ENCODE measurements at places on chromosomes 16 and 17. TPM values are rescaled to one million over a fixed set of nuclear protein-coding genes. Genes with fewer than 3 reads are reported as not detected.
A peak's percentile ranks its signal among the peaks of the same experiment; 100 is the strongest.

- no peak for DNase-seq
These were observed 527.8 kb upstream of the WSB1 start for GRCh38 chr17:26765860-26766709.

DNA sequence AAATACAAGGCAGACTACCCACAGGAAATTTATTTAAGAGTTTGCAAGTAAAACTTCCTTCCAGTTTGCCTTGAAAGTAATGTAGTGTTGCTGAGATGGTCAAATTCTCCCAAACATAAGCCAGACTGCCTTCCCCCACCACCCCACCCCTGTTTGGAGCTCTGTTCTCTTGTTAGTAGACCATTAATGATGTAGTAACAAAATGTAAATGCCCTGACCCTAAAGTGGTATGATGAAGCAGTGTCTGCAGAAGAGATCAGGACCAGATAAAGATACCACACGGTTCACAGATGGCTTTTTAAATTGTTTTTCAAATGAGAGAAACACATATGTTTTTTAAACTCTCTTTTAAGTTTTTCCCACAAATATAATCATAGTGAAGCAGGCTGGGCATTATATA is 136.4 kb upstream of the TMEM97 start:
- DNase-seq, result no peak

GRCh38 chr17:50062293-50063243 is 6.7 kb downstream of the ITGA3 start:
- DNase-seq, result peak; percentile 94

DNA sequence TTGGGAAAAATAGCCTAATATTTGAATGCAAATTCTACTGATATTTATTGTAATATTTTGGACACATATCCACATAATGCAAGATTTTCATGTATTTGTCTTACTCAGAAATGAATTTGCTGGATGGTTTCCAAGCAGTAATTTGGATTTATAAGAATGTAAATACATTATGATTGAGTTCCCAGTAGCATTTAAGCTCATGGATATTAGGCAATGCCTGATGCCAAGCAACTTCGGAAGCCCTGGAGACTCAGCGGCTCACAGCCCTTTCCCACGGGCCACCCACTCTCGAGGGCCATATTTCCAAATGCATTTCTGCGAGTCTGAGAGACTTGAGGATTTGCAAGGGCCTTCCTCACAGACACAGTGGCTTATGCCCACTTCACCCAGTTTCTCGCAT is 62.1 kb upstream of the MYOCD start:
- DNase-seq, result no peak

DNA sequence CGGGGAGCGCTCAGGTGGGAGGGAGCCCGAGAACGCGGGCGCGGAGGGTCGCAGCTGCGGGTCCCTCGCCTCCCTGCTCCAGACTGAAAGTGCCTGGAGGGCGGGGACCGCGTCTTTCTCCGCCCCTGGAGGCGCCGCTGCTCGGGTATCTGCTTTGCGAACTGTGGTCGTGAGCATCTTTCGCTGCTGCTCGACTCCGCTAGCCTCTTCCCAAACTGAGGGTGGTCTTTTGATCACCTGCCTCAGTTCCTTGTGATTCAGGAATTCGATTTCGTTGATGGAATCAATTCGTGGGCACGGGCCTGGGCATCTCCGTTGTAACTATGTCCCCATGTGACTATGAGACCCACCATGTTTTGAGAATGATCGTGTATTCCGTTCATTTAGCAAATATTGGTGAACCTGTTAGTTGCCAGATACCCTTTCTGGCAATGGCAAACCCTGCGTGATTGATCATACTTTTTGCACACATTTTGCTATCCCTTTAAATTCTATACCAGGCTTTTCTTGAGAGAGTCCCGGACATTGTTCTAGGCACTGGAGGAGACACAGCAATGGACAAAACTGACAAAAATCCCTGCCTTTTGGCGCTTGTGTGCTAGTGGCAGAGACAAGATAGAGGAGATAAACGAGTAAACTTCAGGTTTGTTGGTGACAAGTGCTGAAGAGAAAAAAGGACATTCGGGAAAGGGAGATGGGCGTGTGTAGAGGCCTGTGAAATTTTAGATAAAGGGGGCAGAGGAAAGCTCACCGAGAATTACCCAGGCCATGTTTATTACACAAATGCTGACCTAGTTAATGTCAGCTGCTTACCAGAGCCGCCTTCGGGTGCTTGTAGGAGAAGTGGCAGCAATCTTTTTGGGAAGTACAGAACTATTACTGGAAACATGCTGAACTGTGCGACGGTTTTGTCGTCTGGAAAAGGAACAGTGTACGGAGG is 948 bp downstream of the UTP18 start:
- DNase-seq, result no peak

DNA sequence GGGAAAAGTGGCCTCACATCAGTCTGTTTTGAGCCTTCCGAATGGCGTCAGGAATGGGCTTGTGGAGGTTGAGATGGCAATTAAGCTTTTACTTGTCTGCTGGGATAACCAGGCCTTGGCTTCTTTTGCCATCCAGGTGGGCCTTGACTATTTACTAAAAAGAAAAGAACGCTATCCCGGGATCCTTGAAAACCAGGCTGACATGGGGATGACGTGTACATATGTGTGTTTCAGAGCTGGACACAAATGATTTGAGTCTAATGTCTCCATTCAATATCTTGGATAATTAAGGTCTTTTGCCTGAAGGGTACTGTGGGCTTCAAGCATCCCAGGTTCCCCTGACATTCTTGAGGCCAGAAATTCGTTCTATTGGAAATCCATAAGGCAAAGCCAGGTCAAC is 32.6 kb upstream of the HOXB13 start:
- no peak for DNase-seq

DNA sequence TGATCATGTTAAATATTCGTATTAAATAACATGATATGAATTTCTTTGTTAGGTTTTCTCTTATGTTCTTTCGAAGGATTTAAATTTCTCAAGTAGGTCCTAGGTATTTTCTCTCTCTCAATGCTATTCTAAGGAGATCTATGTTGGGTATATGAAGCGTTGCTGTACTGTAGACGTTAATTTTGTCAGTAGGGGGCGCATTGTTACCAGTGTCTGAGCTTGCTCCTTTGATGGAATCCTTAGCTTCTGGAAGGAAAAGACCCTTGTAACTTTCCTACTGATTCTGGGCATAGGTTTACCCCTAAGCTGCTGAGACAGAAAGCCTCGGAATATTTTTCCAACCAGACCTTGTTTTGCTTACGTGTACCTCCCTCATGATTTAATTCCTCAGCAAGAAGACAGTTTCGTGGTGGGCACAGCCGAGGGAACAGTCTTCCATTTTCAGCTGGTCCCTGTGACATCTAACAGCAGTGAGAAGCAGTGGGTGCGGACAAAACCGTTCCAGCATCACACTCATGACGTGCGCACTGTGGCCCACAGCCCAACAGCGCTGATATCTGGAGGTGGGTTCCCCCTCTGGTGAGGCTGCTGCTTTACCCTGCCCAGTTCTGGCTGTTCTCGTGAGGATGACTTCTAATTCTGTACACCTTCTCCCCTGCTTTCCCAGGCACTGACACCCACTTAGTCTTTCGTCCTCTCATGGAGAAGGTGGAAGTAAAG is 17.9 kb downstream of the UTP4 start:
- peak; percentile 73 for DNase-seq

GRCh38 chr17:14585099-14585498 is 284.2 kb downstream of the HS3ST3B1 start:
- DNase-seq, result no peak

DNA sequence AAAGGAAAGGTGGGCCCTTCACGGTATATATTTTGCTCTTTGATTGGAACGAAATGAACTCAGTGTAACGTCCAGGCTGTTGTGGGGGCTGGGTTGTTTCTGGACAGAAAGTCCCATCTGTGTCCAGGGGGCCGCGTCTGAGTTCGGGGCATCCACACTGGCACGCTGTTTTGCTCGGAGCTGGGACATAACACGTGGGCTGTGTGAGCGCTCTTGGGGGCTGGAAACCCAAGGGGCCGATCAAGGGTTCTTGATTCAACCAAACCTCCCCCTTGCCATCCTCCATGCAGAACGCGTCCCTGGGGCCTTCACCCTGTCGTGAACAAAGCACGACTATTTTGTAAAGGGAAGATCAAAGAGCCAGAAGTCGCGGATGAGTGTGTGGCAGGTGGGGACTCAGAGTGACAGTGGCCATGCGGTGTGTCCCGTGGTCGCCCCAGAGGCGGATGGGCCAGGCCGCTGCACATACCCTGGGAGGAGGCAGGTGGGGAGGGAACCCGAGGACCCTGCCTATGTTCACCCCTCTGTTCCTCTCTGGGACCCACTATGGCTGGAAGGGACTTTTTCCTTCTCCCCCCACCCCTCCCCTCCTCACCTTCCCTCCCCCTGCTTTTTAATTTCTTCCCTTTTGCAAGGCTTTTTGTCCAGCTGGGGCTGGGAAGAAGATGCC is 387.2 kb downstream of the SEC14L1 start:
- no peak for DNase-seq

- no peak for DNase-seq
These were observed 8.2 kb downstream of the CANT1 start for GRCh38 chr17:79001190-79002020.

- DNase-seq, result no peak
These were observed 613.7 kb downstream of the TMEM114 start for GRCh38 chr16:7976563-7976962.

DNA sequence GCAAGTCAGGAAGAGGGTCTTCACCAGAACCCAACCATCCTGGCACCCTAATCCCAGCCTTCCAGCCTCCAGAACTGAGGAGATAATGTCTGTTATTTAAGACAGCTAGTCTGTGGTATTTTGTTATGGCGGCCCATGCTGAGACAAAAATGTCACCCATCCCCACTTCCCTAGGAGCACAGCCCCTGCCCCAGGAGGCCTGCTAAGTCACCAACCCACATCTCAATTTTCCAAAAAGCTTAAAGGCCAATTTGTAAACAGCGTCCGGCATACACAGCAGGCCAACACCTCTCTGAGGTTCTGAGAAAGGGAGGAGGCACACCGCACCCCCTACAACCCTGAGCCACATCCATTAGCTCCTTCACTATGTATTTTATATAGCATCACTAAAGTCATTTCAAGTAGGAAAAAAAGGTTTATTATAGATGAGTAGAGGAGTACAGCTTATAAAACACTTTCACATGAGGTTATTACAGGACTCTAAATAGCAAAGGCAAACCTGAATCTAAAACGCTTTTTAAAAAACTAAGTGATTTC is 6.9 kb downstream of the TMEM170A start:
- no peak for DNase-seq

GRCh38 chr16:77834635-77835540 is 46.5 kb downstream of the VAT1L start:
- DNase-seq, result no peak

DNA sequence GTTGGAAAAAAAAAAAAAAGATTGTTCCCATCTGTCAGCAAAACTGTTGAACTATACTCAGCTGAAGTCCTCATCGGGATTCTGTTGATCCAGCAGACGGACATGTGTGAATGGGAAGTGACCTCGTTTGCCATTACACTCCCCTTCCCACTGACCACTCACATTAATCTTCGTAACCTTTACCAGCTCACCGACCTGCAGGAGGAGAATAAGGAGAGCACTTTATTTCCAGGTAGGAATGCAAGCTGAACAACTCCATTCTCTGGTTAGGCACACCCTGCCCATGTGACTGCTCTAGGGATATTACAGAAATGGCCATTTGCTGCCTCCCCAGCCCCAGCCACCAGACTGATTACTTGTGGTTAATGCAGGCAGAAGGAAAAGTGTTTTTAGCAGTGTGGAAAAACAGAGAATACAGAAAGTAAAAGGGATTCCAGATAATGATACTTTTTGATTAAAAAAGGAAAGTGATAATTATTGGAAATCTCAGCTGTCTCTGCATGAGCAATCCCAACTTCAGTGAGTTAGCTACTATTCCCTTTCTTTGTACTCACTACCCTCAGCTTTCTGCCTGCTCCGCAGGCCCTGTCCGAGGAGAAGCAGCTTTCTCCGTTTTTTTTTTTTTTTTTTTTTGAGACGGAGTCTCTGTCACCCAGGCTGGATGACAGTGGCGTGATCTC is 23.6 kb upstream of the YWHAE start:
- no peak for DNase-seq

- no peak for DNase-seq
These were observed 7.7 kb downstream of the SALL1 start for GRCh38 chr16:51143196-51143977.

DNA sequence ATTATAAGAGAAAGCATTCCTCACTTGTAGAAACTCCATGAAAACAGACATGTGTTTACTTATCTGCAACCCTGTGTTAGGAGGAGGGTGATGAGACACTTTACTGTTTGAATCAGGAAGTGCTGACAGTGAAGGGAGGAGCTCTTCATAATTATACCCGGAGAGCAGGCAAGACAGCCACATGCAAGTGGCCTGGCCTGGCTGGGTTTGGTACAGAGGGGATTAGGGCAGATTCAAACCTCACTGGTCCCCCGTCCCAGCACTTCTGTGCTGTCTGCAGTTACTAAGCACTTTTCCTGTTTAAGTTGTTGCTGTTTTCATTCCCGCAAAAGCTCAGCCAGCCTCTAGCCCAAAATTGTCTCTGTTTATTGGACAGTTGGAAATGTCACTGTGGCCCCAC is 78.5 kb downstream of the WWOX start:
- no peak for DNase-seq

DNA sequence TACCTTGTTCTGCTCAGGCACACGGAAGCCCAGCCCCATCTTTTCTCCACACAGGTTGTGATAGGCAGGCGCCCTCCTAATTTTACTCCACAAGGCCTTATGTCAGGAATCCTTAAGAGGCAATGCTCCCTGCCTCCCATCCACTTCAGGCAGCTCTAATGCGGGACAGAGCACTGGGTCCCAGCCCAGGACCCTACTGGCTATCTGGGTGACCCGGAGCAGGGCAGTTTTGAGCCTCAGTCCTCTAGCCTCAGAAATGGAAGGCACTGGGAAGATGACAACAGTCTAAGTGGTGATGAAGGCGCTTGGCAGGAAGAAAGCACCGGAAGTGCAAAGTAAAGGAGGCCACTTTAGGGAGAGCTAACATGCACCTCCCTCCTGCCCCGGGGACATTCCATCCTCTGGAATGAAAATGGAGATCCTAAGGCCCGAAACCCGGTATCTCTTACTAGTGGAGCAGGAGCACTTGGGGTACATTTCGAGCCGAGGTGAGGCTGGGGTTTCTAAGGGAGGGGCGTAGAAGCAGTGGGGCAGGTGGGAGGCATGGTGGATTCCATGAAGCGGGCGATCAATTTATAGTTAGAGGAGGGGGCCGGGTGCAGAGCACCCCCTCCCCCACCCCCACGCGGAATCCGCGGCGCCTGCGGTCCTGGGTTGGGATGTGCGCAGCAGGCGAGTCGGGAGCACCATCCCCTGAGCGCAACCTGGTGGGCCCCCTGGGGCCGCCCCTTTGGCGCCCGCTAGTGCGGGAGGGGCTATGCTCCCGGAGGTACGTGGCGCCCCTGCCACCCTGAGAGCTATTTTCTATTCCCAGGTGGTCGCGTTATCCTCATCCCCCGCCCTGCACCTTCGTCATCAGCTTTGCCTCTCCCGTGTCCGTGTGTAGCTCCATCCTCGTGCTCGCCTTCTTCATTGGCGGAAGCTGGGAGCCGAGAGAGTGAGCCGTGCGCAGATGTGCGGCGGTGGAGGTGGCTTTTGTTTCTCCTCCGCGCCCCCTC is 4.9 kb downstream of the MT1F start:
- DNase-seq, result no peak

GRCh38 chr16:19210280-19210924 is 42.4 kb downstream of the SYT17 start:
- DNase-seq, result no peak

FOXC2 gene
- total RNA-seq, result 6.5 TPM

TTYH2 gene
- 7.7 TPM for total RNA-seq

MMP25 gene
- 1.4 TPM for total RNA-seq

USH1G gene
- 1.1 TPM for total RNA-seq

HCFC1R1 gene
- 52.4 TPM for total RNA-seq

CCDC78 gene
- total RNA-seq, result 3.0 TPM

TBC1D3L gene
- 28.7 TPM for total RNA-seq

PPY gene
- not detected for total RNA-seq

TBC1D3I gene
- total RNA-seq, result 0.85 TPM

PRKCA gene
- total RNA-seq, result 26.5 TPM

SYCE1L gene
- 2.3 TPM for total RNA-seq

CCL22 gene
- 0.51 TPM for total RNA-seq
